ENCODE measurements at places on chromosomes 3 and 15. TPM values are rescaled to one million over a fixed set of nuclear protein-coding genes. Genes with fewer than 3 reads are reported as not detected.
A peak's percentile ranks its signal among the peaks of the same experiment; 100 is the strongest.

The RAD18 gene
- total RNA-seq: 28.1 TPM

- DNase-seq: peak; percentile 52
Measured at GRCh38 chr3:170128977-170129431, 52.5 kb downstream of the PHC3 start.

The SAMMSON gene
- total RNA-seq: not detected

The ADAMTS9 gene
- 0.54 TPM for total RNA-seq

The MAP4 gene
- total RNA-seq: 157 TPM

- peak; percentile 44 for DNase-seq
Measured at GRCh38 chr15:69784798-69785566, 312.7 kb downstream of the TLE3 start.
